AG09319 (cell line): ENCODE measurements at places on chromosomes 7 and 10.
A peak's percentile ranks its signal among the peaks of the same experiment; 100 is the strongest.

DNA sequence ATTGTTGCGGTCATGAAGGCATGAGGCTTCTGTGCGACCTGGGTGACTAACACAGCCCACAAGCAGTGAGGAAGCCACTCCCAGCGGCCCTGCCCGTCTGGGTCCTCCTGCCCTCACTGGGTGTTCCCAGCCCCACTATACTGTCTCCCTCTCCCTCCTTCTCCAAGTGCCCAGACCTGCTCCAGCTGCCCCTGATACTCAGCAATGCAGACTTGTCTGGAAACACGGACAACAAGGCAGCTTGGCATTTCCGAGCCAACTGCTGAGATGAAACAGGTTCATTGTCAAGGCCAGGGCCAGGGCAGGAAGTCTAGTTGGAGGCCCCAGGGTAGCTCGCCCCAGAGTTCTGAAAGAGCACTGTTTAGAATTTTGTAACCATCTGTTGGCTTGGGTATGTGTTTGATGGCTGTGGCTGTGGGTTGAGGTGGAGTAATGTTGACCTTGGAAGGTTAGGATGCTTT is 95.7 kb downstream of the RBM20 start:
- no peak for DNase-seq

DNA sequence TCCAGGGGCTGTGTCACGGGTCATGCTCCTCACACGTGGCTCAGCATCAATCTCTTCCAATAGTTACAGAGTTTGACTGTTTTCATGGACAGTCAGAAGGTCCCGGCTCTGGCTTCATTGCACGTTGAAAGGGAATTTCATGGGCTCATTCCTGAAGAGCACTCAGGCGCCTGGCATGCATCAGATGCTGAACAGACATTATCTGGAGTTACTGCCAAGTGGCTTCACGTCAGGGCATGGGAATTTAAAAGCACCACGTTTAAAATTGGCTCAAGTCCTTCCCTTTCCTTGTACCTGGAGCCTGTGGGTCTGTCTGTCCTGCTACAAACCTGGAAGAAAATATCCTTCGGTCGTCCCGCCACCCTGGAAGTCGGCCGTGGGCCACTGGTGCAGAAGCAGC is 50.4 kb downstream of the CFAP46 start:
- no peak for DNase-seq

DNA sequence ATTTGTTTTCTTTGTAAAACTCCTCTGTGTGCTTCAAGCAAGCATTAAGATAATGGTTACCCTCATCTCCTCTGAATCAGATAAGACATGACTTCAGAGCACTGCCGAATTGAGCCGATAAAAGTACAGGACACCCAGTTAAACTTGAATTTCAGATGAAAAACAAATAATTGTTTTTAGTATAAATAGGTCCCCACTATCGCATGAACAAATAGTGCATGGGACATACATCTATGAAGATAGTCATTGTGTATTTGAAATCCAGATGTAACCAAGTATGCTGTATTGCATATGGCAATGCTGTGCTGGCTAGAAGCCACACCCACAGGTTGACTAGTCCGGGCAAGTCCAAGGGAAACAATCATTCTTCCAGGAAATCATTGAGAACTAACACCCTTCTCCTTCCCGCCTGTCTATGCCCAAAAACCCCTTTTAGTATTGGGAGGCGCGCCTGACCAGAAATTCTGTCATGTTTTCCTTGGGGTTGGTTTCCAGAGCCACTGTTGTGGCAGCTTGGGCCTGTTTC is 12.6 kb upstream of the FGFR2 start:
- DNase-seq: no peak

GRCh38 chr10:7610651-7611389 is 55.9 kb downstream of the ITIH5 start:
- peak; percentile 94 for DNase-seq

DNA sequence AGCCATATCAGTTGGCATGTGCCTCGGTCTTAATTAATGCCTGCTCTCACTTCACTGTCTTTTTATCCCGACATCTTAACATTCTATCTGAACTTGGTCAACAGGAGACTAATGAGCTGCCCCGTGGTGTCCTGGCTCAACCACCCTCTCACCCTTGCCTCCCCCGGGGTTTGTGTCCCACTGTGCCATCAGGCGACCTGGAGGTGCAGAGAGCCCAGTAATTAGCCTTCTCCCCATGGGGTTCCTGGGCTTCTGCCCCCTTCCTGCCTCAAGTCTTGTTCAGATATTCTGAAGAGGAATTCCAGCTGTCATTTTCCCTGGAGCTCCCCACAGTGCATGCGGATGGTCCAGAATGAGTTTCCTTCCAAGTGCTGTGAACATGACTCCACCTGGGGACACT is 10.1 kb upstream of the JAKMIP3 start:
- no peak for DNase-seq

GRCh38 chr7:102154425-102154824 is 132.2 kb upstream of the SH2B2 start:
- no peak for DNase-seq

DNA sequence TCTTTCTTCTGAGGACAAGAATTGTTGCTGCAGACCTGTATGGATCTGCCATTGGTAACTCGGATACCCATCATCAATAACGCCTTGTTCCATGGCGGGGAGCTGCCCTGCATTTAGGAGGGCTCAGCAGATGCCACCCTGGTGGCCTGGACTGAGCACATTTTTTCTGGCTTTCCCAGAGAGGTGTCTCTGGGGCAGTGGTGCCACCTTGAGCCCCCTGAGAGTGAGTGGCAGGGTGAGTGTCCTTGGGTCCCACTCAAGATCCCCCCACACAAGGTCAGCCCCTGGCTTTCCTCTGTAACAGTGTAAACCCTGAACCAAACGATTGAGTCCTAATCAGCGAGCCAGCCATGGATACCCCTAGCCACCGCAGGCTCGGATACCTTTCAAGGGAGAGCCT is 258.6 kb downstream of the GLRX3 start:
- DNase-seq: no peak

GRCh38 chr7:46449743-46450142 is 528.7 kb upstream of the IGFBP3 start:
- no peak for DNase-seq

GRCh38 chr7:55303220-55303619 is 61.9 kb upstream of the LANCL2 start:
- no peak for DNase-seq

DNA sequence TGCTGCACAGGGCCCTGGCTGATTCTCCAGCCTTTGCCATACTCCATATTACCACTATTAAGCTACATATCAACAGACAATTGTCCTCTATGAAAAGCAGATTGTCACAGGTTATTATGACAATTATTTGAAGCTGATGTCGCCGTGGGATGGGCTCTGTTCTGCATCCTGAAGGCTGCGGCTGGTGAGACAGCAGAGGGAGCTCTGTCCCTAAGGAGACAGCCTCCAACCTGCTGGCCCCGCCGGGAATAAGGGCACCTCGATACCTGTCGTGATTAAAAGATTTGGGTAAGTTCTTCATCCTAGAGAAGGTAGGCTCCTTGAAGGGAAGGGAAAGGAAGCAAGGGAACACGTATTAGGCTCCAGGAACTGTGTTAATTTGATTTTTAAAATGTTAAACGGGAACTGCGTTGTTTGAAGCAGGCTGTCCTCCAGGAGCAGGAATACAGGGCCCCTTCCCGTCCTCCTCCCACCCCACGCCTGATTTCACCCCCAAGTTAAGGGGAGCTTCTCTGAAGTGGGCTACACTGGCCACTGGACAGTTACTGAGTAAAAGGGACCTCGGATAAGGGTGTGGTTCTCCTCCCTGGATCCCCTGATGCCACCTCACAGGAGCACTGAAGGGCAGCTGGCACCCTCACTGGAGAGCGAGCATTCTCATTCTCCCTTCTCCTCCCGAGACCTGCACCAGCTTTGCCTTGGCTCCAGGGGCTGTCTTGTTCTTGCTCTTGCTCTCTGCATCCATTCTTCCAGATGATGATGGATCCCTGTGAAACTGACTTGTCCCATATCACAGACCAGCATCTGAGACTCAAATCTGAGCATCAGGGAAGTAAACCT is 11.8 kb upstream of the TIAL1 start:
- DNase-seq: no peak

GRCh38 chr7:2405601-2406345 is 2.4 kb downstream of the CHST12 start:
- no peak for DNase-seq

DNA sequence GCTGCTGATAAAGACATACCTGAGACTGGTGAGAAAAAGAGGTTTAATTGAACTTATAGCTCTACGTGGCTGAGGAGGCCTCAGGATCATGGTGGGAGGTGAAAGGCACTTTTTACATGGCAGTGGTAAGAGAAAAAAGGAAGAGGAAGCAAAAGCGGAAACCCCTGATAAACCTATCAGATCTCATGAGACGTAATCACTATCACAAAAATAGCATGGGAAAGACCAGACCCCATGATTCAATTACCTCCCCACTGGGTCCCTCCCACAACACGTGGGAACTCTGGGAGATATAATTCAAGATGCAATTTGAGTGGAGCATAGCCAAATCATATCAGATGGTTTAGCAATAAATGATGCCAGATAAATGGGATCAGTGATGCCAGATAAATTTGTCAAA is 892.0 kb upstream of the CELF2 start:
- no peak for DNase-seq

- no peak for DNase-seq
These were observed 172.3 kb downstream of the CACNB2 start for GRCh38 chr10:18312374-18313139.

DNA sequence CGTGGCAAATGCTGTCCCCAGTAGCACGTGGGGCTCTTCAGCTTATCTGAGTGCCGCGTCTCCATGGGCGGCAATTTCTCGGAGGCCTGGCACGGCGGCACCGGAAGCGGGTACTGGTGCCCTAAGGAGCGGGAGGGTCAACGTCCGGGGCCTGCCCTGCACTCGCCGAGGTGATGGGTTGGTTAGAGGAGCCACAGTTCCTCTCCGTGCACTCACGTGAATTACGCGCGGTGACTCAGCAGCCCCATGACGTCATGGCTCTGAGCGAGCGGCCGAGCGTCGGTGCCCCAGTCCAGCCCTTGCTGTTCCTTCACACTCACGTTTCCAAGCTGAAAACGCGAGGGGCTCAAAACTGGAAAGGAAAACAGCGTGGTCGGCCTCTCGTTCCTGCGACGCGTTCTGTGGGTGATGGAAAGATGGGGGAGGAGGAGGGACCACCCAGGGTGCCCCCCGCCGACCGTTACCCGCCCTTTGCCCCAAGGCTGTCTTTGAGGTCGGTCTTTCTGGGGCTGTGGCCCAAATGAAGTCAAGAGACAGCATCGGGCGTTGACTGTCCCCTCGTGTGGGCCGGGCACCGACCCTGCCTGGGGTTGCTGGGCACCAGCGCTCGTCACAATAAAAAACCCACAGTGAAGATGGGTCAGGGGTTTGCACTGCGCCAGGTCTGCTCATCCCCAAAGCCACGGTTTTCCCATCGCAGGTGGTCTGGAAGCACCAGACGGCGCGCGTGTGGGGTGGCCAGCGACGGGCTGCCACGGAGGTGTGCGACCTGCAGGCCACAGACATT is 70.4 kb upstream of the CFAP46 start:
- no peak for DNase-seq

DNA sequence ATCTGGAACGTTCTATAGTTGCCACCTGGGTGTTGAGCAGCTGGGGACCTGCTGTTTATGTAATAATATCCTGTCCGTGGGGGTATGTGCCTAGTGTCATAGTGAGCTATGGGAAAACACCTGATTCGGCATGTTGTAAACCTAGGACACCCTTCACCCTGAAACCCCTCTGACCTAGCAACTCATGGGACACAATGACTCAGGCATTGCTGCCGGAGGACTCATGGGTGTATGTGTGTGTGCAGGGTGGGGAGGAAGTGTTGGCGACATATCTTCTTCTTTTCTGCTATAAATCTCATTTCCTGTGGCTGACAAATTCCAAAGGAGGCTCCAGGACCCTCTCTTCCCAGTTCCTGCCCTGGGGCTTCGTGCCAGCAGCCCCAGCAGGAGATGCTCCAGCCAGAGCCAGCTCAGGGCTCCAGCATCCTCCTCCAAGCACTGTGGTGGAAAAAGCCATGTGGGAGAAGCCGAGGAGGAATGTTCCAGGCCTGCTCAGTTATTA is 77.0 kb upstream of the PODXL start:
- no peak for DNase-seq

DNA sequence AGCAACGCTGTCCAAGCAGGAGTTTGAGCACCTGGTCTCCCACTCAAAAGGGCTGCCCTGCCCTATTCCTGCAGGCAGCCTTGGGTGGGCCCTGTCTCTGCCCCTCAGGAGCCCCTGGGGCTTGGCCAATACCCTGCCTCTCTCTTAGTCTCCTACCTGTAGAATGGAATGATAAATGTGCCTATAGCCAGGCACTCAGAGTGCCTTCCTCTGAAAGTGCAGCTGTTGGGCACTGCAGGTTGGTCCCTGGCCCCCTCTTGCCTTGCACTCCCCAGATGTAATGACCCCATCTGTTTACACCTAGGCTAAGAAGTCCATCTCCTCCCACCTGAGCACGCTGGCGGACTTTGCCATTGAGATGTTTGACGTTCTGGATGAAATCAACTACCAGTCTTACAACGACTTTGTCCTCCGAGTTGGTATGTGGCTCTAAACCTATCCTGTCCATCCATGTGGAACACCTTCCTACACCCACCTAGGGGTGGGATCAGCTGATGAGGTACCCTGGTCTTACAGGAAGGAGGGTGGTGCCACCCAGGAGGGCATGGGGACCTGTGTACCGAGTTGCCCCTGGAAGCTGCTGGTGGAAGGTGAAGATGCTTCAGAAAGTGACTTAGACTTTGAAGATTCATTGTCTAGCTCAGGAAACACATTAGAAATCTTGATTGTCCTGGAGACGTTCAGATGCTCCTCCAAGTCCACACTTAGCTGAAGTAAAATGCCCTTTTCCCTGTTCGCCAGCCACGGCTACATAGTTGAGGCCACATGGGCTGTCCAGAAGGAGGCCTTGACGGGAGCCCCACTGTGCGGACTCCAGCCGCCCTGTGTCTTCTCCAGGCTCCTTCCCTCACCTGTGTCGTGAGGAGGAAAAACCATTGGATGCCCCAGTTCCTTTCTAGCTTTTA is 134.1 kb downstream of the ADCY1 start:
- DNase-seq: no peak

- DNase-seq: peak; percentile 81
These were observed 28.1 kb upstream of the ELN start for GRCh38 chr7:73999664-74000435.

GRCh38 chr10:76393875-76394706 is 962.7 kb downstream of the LRMDA start:
- DNase-seq: no peak

- DNase-seq: no peak
These were observed 40.9 kb upstream of the SEMA3E start for GRCh38 chr7:83689855-83690254.

- no peak for DNase-seq
These were observed 58.1 kb downstream of the FHIP2A start for GRCh38 chr10:114879541-114880158.

DNA sequence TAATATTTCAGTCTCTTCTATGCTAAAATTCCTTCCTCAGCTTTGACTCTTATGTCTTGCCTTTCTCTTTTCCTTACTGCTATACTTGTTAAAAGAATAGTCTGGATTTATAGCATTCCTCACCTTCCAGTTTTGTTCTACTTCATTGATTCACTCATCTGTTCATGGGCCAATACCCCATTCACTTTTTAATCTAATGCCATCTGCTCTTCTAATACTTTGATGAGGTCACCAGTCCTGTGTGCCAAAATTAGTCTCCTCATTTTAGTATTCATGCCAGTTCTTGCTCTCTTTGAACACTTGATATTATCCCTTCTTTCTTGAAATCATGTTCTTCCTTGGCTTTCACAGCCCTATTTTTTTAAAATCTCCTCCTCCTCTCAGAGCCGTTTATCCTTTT is 19.3 kb downstream of the STK17A start:
- DNase-seq: no peak

- no peak for DNase-seq
These were observed 186.9 kb upstream of the MGMT start for GRCh38 chr10:129280155-129280502.

- DNase-seq: no peak
These were observed 384.1 kb upstream of the STEAP1 start for GRCh38 chr7:89770161-89770560.
